ENCODE measurements at places on chromosomes 7 and 10. TPM values are rescaled to one million over a fixed set of nuclear protein-coding genes. Genes with fewer than 3 reads are reported as not detected.

The CLDN4 gene
- total RNA-seq = 1,122 TPM

DNA sequence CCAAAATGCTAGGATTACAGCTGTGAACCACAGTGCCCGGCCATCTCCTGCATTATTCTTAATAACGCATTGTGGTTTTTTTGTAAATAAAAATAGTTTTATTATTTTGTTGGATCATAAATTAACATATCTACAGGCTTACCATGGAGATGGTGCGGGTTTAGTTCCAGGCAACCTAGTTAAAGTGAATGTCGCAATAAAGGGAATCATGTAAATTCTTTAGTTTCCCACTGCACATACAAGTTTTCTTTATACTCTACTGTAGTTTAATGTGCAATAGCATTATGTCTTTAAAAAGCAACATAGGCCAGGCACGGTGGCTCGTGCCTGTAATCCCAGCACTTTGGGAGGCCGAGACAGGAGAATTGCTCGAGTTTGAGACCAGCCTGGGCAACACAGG, 2.4 kb downstream of the PRKRIP1 start:
- no peak for DNase-seq

GRCh38 chr10:78263521-78263988, 229.9 kb downstream of the RPS24 start:
- no peak for DNase-seq

DNA sequence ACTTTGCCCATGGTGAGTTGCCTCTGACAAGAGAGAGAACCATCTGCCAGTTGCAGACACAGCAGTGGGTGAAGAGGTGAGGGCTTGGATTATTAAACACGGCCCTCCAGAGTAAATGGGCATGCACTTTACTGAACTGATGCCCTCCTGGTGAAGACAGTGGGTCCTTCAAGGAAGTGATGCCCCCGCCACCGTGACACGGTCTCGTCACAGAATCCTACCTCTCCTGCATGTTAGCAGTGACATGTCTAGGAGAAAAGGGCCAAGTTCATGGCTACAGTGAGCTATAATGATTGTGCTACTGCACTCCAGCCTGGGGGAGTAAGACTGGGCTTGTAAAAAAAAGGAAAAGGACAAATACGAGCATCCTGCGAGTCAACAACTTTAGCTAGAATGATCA, 2.4 kb downstream of the BNIP3 start:
- DNase-seq = no peak

The CREB5 gene
- total RNA-seq = 12.2 TPM

DNA sequence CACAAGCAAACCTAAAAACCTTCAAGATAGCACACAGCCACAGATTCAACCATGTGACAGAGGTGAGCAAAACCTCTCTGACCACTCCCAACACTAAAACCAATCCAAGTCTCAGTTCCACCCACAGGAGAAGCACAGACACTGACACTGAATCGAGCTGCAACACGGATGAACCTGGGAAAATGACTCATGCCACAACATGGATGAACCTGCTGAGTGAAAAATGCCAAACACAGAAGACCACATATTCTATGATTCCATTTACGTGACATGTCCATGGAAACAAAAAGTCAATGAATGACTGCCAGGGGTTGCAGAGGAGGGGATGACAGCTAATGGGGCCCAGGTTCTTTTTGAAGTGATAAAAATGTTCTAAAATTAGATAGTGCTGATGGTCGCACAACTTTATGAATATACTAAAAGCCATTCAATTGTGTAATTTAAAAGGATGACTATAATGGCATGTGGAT, 22.0 kb downstream of the CYTH3 start:
- no peak for DNase-seq

The NAT16 gene
- not detected for total RNA-seq

The GIMAP5 gene
- 2.6 TPM for total RNA-seq

GRCh38 chr7:142595816-142596516, 153.3 kb upstream of the PRSS1 start:
- DNase-seq = no peak

- DNase-seq = no peak
These were observed 874.6 kb downstream of the LRMDA start for GRCh38 chr10:76305930-76306615.

DNA sequence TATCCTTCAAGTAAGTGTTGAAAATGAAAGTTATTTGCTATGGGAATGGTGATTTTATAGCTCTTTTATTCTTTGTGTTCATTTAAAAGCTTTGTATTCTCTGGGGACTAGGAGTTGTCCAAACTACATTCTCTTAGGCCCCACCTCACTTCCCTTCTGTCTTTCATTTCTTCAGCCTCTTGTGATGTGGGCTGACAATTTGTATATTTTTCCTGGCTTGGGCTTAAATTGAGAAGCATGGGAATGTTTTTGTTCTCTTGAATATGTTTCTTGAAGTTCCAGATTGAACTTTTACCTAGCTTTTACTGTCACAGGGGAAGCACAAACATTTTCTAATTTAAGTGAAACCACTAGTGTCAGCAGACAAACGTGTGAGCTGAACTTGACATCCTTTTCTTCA, 27.9 kb downstream of the BBS9 start:
- DNase-seq = no peak

The SPDYE6 gene
- total RNA-seq = not detected

- no peak for DNase-seq
These were observed 6.4 kb downstream of the NFKB2 start for GRCh38 chr10:102401735-102402511.

DNA sequence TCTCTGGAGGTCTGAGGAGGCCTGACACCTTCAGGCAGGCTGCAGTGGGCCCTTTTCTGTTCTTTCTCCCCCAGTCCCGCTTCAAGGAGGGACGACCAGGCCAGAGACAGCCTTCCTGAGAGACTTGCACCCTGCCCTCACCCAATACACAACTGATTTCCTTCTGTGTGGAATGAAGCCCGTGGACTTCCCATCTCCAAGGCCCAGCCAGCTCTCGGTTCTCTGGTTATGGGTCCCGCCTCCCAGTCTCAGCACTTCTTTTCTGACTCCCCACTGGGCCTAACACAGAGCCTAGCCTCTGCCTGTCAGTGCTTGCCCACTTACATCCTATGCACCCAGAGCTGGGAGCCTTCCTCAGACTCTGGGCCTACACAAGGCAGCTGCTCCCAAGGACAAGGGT, 24.1 kb upstream of the ADCYAP1R1 start:
- DNase-seq = no peak

The DPP6 gene
- total RNA-seq = 7.9 TPM

DNA sequence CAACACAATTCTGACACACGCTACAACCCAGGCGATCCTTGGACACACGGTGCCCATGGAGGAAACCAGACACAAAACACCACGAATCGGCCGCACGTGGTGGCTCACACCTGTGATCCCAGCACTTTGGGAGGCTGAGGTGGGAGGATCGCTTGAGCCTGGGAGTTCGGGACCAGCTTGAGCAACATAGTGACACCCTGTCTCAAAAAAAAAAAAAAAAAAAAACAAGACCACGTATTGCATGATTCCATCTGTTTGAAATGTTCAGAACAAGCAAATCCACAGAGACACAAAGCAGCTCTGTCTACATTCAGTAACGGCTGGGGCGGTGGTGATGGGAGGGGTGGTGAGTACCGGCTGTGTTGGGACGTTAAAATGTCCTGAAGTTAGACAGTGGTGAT, 25.2 kb downstream of the ADAP1 start:
- peak; percentile 4 for DNase-seq

DNA sequence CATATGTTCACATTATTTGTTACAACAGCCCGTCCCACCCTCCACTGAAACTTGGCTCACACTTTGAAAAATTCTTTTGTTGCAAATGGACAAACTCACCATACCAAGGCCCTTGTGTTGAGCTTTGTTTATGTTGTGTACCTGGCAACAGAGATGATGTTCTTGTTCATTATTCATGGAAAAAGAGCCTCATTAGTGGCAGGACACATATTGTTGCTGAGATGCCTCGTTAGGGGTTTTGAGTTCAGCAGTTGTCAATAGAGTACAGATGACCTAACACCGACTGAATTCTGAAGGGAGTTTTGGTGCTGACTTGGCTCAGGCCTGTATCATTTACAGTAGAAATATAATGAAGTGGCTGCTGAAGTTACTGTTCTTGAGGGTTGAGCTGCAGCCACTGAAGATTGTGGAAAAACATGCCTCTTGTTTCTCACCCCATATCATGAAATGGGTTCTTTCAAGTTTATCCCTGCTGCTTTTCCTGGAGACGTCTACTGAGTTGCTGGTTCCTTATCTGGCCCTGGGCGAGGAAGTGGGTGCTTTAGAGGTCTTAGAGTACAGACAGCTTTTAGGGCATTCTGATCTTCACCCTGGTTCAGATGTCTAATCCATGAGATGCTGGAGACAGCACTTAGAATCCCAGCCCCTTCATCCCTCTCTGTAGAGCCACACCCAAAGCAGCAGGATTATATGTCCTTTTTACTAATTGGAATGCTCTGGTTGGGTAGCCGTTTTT, 149.7 kb downstream of the WNT2 start:
- no peak for DNase-seq

The NRCAM gene
- total RNA-seq = 0.60 TPM

The PILRB gene
- 80.0 TPM for total RNA-seq

The FOXI2 gene
- total RNA-seq = not detected

DNA sequence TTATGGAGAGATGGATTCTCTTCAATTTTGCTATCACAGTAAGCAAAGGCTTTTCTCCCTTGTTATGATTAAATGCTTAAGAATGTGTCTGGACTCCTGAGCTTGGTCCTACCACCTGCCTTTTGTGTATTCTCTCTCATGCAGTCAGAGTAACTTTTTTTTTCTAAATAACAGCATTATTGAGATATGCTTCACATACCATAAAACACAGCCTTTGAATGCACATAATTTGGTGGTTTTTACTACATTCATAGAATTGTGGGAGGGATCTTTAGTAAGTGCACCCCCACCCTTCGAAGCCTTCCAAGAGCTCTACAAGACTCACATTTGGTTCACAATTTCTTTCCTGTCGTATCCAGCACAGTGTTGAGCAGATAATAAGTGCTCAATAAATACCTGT, 175.5 kb downstream of the ADAM12 start:
- DNase-seq = no peak

- no peak for DNase-seq
These were observed 149.1 kb upstream of the ADO start for GRCh38 chr10:62655337-62655994.

The TUBAL3 gene
- total RNA-seq = 0.40 TPM

Measured in transverse colon (tissue), 4 donors.